Left cardiac atrium (tissue), 4 donors: ENCODE measurements at places on chromosomes 1 and 21. TPM values are rescaled to one million over a fixed set of nuclear protein-coding genes. Genes with fewer than 3 reads are reported as not detected.

- DNase-seq, result no peak
Observed at GRCh38 chr1:26281091-26281958, 1.4 kb downstream of the SH3BGRL3 start.

- DNase-seq, result no peak
Observed at GRCh38 chr1:247241691-247242090, 14.2 kb upstream of the VN1R5 start.

- DNase-seq, result no peak
Observed at GRCh38 chr1:237890416-237890815, 306 bp downstream of the ZP4 start.

DNA sequence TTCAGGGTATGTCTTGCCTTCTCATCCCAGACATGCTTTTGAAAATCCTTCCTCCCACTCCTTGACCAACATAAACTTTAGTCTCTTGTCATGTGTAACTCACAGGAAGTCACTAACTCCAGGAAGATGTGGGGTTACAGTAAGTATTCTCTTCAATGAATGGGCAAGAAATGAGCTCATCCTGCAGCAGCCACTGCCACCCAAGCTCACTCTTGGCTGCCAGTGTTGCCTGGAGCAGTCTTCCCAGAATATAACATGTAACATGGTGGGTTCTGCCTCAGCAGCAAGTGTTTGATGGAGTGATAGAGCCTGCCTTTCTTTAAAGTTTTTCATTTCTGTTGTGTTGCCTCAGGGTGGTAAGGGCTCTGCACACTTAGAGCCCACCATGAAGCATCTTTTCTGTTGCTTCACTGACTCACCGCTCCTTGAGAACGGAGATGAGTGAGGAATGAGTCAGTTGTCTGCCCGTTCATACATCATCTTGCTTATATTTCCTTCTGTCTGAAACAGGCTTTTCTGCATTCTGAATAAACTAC lies 187.0 kb downstream of the TPR start:
- no peak for DNase-seq

DNA sequence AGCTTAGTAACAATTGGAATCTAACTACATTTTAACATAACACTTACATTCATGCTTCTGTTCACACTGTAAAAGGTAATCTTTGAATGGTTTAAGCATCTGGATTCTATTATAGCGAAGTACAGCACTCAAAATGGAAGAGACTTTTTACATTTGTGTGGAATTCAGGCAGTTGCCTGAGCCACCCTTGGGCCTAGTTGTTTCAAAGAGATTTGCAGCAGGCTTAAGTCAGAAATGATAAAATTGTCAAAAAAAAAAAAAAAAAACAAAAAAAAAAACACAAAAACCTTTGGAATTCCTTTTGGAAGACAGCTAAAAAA lies 199.9 kb downstream of the LYPLAL1 start:
- no peak for DNase-seq

DNA sequence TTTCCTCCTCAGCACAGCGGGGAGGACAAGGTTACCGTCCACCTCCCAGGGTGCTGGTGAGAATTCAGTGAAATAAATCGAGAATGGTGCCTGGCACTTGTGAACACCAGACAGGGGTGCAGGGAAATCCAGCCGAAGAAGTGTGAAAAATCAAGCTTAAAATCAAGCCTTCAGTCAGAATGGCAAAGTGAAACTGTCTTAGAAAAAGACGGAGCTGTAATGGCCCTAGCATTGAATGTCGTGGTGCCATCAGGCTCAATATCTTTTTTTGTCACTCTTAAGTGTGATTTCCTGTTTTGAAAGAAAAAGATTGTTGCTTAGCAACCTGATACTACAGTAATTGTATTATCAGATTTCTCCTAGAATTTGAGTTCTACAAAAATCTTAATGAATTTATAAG lies 22.1 kb downstream of the EDARADD start:
- DNase-seq, result no peak

DNA sequence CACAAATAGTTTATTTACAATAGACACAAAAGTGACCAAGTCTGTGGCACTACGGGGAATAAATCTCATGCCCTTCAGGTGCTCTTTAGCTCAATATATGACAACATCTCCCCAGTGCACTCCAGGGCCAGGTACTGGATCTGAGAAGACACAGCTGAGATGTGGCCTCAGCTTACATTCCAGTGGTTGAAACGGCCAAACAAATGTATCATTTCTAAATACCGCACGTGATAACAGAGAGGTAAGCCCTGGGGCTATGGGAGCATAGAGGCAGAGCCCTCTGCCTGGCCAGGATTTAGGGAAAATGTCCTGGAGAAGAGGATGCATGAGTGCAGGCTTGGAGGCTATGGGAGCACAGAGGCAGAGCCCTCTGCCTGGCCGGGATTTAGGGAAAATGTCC lies 630.5 kb downstream of the SMYD3 start:
- no peak for DNase-seq

Gene SLC37A1
- 1.9 TPM for total RNA-seq

GRCh38 chr1:159307346-159308020 lies 5.3 kb downstream of the FCER1A start:
- DNase-seq, result no peak

Gene HHIPL2
- total RNA-seq, result 0.37 TPM

DNA sequence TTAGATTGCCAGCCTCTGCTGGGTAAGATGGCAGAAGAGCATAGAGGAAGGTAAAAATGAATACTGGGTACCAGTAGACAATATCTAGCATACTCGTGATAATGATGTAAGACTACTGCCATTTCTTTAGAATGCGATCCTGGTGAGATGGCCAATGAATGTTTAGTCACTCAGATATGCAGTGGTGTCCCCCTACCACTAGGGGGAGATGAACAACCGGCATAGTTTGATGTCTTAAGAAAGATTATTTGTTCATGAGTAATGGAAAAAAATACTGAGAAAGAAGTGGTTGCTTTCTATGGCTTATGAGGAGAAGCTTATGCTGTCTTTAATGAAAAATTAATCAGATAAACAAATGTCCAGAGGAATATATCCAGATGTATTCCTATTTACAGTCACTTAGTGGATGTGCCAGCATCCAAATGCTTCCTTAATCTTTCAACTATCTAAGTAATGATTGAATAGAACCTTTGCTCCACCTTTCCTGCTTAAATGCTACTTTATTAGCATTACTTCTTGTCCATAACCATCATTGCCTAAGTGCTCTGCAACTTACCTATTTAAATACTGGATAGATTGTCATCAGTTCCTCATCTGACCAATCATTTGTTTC lies 256.6 kb downstream of the ST6GALNAC3 start:
- DNase-seq, result no peak

GRCh38 chr1:234330843-234331215 lies 42.4 kb upstream of the COA6 start:
- DNase-seq, result no peak

Gene CCDC185
- 0.12 TPM for total RNA-seq

DNA sequence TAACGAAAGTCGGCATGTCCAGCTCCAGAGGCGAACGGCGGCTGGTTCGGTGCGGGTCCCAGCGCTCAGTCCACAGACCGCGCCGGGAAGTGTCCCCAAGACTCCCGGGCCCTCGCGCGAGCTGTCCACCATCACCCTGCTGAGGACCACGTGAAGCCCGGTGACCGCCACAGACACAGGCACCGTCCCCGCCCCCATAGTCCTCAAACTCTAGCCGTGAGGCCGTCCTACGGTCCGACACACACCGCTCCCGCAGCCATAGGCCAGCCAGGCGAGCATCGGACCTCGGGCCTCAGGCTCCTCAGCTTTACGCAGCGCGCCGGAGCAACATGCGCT lies 535 bp downstream of the SETD4 start:
- peak; percentile 46 for DNase-seq

- DNase-seq, result no peak
Observed at GRCh38 chr1:154219541-154219940, 1.2 kb upstream of the UBAP2L start.

DNA sequence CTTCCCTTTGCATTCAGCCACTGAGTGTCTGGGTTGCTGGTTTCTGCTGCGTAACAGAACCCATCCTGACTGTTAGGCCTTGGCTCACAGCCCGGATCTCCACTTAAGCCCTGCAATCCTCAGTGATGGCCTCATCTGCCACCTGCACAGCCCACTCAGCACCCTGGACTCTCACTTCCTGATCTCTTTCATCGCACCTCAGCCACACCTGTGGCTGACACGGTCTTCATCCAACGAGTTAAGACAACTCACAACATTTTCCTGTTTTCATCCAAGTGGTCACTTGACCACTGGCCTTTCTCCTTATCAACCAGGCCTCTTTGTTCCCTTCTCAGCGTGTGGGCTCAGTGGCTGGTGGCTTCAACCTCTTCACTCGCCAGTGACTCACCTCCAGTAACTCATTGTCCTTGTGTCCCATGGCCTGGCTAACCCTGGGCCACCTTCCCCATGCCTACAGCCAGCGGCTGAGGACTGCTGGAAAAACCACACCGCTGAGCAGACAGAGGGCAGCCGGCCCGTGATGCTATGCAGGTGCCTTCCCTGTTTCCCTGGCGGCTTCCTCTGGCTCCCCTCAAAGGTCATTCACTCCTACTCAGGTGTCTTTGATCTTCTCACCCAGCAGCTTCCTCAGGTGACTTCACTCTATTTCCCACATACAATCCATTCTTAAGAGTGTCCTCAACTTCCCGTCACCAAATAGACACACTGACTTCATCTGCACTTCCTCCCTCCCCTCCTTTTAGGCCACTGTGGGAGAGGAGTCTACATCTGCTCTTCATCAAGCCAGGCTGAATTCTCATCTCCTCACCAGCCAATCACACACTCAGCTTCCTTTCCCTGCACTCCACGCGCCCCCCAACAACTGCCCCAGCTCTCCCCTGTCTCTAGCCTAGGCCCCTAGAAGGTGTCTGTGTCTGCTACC lies 19.9 kb upstream of the EDN2 start:
- no peak for DNase-seq

Gene ZNF593OS
- not detected for total RNA-seq

DNA sequence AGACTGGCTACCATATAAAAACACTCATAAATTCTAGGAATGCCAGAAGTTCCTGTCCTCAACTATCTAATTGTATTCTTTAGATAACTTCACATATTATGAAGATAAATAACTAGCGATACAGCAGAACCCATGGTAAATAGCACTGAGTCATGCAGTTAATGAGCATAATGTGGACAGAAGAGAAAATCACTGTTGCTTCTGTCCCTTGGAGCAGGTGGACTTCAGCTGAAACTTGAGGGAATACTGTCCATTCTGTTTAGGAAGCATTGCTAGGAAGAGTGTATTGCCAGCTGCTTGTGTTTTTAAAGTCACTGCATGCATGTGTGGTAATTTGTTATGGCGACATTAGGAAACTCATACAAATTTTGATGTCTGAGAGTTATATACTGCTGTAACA lies 854.4 kb downstream of the LTN1 start:
- DNase-seq, result no peak

GRCh38 chr1:95049935-95050334 lies 22.8 kb downstream of the ALG14 start:
- DNase-seq, result no peak

DNA sequence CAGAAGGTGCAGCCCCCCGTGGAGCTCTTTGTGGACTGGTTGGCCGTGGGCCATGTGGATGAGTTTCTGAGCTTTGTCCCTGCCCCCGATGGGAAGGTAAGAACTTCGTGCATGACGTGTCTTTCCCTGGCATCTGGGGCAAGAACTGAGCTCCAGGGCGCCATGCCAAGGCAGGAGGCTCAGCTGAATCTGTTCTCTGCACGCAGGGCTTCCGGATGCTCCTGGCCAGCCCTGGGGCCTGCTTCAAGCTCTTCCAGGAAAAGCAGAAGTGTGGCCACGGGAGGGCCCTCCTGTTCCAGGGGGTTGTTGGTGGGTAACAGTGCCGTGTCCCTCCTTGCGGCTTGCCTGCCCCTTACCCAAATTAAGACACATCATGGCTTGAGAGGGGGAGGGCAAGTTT lies 27.7 kb downstream of the PADI3 start:
- DNase-seq, result no peak

GRCh38 chr1:69673321-69673720 lies 105.6 kb downstream of the LRRC7 start:
- DNase-seq, result no peak

DNA sequence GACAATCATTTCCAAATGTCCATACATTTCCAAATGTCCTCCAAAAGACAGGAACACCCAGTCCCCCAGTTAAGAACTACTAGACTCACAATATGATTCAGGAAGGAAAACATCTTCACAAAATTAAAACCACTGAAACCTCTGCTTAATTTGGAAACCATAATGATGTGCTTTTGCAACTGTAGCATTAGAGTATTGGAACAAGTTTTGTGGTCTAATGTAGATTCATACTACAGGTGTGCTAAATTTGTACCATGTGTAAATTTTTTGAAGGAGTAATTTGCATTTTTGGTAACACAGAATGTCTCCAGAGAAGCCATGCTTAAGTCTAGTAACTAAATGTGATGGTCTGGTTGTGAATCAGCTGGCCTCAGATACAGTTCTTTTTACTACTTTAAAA lies 129.6 kb downstream of the DPYD start:
- no peak for DNase-seq

DNA sequence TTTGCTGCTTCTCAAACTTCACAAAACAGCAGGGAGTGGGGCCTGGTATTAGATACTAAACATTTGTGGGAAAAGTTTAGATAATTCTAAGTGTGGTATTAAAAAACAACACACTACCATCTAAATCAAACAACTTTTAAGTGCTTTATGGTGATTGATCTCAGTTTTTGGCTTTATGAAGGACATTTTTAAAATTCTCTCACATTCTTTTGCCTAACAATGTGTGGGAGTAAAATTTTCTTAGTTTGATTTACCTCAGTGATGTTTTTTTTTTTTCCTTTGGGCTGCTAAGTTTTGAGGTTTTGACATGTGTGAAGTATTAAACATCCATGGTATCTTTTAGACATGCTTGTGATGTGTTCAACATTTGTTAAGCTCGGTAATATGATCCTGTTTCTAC lies 116.2 kb downstream of the DISP1 start:
- DNase-seq, result no peak

DNA sequence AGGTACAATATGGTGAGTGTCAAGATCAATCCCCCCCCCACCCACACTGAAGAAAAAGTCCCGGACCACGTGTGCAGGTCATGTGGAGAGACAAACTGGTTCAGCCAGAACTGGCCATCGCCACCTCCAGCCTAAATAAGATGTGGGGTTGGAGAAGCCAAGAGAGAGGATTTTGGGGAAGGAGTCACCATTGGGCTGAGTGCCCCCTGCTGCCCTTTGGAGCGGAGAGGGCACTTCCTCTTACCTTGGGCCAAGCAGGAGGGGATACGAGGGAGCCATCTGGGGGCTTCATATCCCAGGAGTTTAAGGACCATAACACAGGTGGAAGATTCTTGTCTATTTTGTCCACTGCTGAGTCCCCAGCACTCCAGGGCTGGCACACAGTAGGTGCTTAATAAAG lies 2.6 kb upstream of the TNFRSF1B start:
- no peak for DNase-seq
